H7 (cell line): ENCODE measurements at places on chromosomes 6 and 20. TPM values are rescaled to one million over a fixed set of nuclear protein-coding genes. Genes with fewer than 3 reads are reported as not detected.

GRCh38 chr6:39197922-39198500 is 31.3 kb downstream of the KCNK5 start:
- DNase-seq, result no peak

DNA sequence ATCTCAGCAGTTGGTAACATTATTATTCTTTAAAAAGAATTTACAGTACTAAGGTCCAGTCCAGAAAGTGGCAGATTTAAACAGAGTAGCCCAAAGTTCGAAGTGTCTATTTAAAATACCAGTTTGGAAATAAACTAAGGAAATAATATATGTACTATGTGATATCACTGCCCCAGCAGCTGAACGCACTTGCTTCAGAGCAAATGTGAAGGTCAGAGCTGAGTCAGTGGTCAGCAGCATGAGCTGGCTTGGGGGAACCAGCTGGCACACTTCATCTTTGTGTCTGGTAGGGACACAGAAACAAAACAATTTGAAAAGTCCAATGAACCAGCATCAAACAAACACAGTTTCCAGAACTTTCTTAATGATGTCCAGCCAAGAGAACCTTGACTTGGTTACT is 15.4 kb downstream of the TMEM14B start:
- DNase-seq, result no peak

DNA sequence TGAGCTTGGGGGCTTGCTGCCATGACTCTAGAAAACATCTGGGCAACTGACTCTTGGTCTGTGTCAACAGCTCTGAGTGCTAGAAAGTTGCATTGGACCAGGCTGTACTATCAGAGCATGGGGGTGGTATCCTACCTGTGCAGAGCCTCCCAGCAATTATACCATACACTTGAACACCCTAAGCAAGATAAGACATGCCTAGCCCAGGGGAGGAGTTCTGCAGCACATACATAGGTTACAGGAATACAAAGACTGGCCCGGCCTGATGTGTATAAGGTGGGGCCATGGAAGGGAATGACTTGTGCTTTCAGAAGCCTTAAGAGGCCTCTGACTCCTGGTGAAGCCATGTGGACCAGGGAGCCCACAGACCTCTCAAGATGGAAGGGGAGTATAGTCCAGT is 11.4 kb upstream of the MOCS1 start:
- DNase-seq, result no peak

DNA sequence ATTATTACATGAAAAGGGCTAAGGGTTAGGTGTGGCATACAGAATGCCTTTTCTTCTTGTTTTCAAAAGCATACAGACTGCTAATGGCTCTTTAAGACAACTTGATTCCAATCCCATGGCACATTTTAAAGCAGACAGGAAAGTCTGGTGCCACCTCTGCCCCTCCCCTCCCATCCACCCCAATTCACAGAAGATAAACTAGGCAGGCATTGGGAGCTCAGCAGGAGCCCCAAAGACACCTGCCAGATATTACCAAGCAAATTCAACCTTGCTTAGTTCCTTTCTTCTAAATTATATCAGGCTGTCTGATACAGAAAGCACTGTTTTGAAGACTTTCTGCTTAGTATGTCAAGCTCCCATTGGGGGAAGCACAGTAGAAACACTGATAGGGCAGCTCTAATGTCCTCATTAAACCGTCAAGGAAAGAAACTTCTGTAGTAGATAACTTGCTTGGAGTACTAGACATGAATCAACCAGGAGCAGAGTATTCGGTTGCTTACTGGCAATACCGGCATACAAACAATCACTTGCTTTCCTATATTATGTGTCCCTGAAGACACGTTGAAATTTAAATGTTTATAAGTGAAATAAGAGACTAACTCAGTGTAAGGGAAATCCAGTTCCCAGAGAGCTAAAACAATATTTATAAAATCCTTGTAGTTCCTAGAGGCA is 13.0 kb downstream of the SESN1 start:
- no peak for DNase-seq

- DNase-seq, result no peak
Observed at GRCh38 chr20:1934156-1934555, 38.9 kb downstream of the SIRPA start.

- no peak for DNase-seq
Observed at GRCh38 chr6:129454488-129454887, 255.5 kb downstream of the ARHGAP18 start.

- no peak for DNase-seq
Observed at GRCh38 chr20:10404023-10404628, 29.9 kb downstream of the MKKS start.

- no peak for DNase-seq
Observed at GRCh38 chr6:87745966-87746721, 44.1 kb upstream of the AKIRIN2 start.

DNA sequence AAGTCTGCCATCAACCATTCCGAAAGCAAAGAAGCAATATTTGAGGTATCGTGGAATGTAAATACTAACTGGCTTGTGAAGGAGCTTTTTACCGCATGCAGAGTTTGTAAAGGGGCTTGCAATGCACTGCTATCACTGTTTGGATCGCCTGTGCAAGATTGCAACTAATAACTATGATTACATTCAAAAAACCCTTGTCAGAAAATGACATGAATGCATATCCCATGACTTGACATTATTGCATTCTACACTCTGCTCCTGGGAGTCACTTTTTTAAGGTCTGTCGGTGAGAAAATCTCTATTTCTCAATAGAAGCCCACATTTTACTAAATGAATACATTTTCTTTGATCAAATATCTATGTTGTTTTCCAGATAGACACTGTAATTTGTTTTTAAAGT is 335.4 kb upstream of the SPTLC3 start:
- no peak for DNase-seq

GRCh38 chr20:25005220-25005619 is 12.7 kb upstream of the APMAP start:
- no peak for DNase-seq

DNA sequence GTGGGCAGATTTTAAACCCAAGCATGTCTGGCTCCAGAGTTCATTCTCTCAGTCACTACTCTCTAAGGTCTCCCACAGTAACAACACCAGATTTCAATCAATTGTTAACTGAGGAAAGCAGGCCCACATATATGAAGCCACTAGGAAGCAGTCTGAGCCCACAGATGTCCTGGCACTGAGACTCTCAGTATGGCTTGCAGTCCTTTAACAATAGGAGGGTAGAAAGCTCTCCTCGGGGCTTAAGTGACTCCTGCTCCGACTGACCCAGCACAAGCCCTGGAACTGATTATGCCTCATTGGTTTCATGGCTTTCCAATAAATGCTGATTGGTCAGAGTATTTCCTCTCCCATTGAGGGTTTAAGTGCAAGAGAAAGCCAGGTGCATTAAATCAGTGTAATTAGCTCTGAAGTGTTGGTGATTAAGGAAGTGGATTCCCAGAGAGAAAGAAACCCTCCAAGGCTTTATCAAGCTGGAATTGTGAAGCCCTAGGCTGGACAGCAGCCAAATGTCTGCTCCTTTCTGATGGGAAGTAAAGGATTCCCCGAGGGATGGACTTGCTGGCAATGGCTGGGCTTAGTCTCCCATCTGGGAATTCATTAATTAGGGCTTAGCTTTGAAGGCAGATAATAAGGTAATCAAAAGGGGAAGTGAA is 76.6 kb upstream of the PROKR2 start:
- no peak for DNase-seq

- DNase-seq, result no peak
Observed at GRCh38 chr6:69386426-69386825, 410.4 kb downstream of the LMBRD1 start.

GRCh38 chr20:31718952-31719643 is 3.6 kb downstream of the BCL2L1 start:
- no peak for DNase-seq

DNA sequence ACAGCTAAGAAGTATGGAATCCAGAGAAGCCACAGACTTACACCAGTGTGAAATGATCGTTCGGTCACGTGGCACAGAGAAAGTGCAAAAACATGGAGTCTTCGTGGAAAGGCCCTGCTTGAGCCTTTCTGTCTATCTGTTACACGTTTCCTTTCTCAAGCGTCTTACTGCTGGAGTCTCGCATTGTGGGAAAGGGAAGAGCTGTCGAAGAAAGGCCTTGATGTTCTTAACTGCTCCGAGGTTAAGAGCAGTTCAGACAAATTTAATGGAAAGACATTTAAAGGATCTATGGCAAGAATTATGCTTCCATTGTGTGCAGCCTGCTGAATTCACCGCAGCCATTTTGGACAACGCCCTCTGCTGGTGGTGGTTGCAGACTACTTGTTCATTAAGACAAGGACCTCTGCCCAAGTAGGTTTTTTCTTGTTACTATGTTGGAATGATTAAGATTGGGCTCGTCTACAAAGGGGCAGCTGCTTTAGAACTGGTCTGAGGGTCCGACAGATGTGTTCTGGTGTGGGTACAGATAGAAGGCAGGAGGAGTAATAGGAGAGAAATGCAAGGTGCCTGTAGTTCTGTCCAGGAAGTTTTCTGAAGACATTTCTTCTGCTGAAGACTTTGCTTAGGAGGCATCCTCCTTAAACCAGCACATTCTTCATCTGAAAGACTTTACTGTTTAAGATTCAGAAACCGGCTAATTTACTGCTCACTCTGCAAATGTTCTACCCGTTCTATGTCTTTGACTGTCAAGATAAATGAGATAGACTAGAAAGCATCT is 24.7 kb upstream of the CCN6 start:
- DNase-seq, result peak; percentile 60

GRCh38 chr6:122393351-122393896 is 6.0 kb upstream of the HSF2 start:
- no peak for DNase-seq

- DNase-seq, result no peak
Observed at GRCh38 chr6:43942011-43942442, 172.0 kb downstream of the VEGFA start.

DNA sequence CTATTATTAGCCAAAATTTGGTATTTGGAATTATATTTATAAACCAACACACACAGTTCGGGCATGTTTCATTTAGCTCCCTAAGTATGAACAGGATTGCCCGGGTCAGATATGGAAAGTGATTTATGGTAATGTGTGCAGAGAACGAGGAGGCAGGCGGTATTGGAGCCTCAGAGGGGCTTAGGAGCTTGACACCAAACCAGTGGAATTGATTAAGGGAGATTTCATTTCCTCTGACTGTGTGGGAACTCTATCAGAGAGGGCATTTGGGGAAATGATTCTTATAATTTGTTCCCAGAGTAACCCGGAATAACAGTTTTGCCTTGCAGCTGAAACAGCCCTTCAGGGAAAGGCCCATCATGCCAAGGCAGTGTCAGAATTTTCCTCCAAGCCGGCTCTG is 115.1 kb upstream of the SPTLC3 start:
- DNase-seq, result no peak

DNA sequence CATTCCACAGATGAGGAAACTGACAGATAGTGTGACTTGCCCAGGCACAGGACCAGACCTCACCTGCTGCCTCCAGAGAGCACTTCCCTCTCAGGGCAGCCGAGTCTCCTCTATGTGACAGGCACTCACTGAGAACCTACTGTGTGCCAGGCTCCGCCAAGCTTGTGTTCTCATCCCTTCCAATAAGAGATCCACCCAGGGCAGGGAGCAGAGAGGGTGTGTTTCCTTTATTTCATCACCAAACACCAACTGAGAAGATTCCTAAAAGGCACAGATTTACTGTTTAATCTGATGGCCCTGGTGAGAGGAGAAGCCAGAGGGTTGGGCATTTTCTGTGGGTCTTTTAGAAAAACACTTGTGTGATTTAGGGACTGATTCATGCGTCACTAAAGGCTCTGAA is 20.5 kb downstream of the SIRPA start:
- no peak for DNase-seq

GRCh38 chr20:48686238-48687116 is 141.3 kb downstream of the PREX1 start:
- DNase-seq, result peak; percentile 61

- no peak for DNase-seq
Observed at GRCh38 chr6:11412011-11412424, 125.5 kb upstream of the TMEM170B start.

Gene TMC2
- not detected in 2 replicates for total RNA-seq

Gene NINL
- 33.7 and 42.6 TPM in 2 replicates for total RNA-seq

Gene CST2
- total RNA-seq, result not detected in 2 replicates

Gene ZNF334
- 3.9 and 9.1 TPM in 2 replicates for total RNA-seq

Gene BCAS1
- total RNA-seq, result 0.07 TPM in 1 of 2 replicates, not detected in the other

Gene PPP1R3G
- total RNA-seq, result 0.17 and 0.48 TPM in 2 replicates

Gene SNAP91
- 0.45 and 0.67 TPM in 2 replicates for total RNA-seq

Gene SPEF1
- 0.11 and 0.94 TPM in 2 replicates for total RNA-seq
